CD4-positive, alpha-beta T cell treated with Interleukin-15 for 4 hours (primary cell): ENCODE measurements at places on chromosomes 12 and 14.

DNA sequence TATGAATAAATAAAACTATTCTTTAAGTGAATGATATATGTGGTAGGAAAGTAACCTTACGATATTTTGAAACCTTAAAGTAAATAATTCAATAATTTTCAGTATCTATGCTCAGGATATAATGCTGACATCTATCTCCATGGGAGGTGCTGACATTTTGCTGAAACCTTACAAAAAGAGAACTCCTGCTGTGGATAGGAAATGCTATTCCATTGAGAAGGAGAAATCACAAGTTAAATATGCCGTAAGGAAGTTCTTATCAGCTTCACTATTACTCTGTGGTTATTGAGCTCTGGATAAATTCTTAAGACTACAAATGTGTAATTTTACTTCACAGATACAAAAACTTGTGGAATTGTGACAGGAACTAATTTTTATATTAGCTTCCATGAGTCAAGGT, 722.1 kb downstream of the TMTC2 start:
- no peak for DNase-seq

DNA sequence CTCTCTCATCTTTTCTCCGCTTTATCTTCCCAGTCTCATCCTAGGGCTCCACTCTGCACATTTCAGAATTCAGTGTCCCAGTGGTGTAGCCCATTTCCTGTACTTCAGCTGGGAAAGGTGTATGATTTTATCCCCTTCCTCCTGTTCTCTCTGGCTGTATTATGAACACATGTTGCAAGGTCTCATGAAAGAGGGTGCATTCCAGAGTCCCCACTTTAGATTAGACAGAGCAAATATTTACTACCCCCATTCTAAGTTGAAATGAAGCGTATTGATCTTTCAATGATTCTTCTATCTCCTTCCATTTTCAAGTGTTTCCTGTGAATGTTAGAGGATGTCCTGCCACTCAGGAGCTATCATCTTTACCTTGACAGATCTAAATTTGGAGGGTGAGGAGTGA, 123.2 kb downstream of the WIF1 start:
- DNase-seq = no peak

GRCh38 chr12:51345681-51346080, 798 bp downstream of the CELA1 start:
- no peak for DNase-seq

- no peak for DNase-seq
Measured at GRCh38 chr14:68266998-68267397, 447.4 kb downstream of the RAD51B start.

DNA sequence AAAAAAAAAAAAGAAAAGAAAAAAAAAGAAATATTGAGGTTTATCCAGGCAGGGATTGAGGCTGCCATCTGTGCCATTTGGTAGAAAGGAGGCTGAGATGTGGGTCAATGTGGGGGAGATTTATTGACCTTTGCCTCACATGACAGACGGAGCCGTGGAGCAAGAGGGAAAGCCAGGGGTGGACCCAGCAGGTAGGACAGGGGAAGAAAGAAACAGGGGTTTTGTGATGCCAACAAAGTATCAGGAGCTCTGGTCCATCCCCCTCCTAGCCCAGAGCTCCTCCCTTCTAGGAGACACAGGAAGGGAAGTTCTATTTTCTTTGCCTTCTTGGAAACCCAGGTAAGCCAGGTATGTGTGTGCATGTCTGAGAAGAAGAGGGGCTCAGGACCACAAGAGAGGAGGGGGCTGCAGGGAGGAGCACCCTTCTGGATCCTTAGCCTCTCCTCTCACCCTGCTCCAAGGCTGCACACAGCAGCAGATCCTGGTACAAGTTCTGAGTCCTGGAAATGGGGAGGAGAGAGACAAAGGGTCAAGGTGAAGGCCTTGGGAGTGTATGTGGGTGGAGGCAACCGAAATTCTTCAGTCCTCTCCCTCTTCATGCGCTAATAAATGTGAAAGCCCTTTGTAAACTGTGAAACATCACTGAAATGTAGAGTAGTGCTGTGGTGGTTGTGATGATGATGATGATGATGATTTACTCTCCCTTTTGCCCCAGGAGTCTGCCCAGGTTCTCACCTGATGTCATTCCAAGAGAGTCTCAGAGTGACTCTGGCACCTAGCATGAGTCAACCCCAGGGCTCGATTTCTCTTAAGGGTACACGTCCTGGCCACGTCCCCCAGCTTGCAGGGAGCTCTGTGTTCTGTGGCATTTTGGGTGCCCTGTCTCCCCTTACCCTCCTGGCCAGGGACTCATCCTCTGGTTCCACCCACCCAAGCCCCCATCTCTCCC, 26.3 kb downstream of the ZFP36L1 start:
- DNase-seq = no peak

GRCh38 chr12:89470741-89471509, 53.7 kb downstream of the GALNT4 start:
- peak; percentile 67 for DNase-seq

DNA sequence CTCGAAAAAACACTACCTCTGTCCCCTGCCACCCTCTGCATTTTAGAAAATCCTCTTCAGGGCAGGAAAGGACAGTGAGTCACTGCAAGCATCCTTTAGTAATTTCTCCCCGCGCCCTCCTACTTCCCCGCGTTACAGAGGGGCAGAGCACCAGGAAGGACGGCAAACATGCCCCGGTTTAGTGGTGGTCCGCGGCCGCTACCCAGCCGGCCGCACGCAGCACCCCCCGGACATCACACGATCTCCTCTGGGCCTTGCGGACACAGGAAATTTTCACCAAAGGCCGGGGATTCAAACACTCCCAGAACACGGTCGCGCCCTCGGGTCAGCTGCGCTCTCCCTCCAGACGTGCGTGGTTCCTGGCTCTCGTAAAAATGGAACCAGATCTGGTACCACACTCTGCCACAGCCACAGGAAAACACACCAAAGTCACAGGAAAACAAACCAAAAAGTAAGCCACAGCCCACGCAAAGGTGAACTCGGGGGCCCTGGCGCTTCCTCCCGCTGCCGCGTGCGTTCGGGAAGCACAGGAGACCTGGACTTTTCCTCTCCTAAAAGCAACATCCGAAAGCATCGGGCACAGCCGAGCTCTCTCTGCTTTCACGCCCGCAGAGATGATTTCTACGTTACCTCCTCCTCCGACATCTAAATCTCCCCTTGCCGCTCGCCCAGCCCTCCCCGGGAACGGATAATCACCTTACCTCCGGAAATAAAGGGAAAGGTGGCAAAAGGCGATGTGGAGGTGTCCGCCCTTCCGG, 839 bp downstream of the SLC38A1 start:
- DNase-seq = peak; percentile 50

GRCh38 chr14:75422169-75422568, 5.7 kb upstream of the JDP2 start:
- no peak for DNase-seq

GRCh38 chr12:4825011-4825858, 84.5 kb upstream of the KCNA1 start:
- peak; percentile 24 for DNase-seq

- DNase-seq = no peak
Measured at GRCh38 chr12:45713078-45713477, 16.4 kb upstream of the ARID2 start.
